Posterior cingulate gyrus (tissue), 11 donors: ENCODE measurements at places on chromosomes 5 and 9.

GRCh38 chr5:55102348-55102747 lies at the start of gene GZMA:
Gene GZMA, plus strand, starts transcription at chr5:55102646. Its CDS starts 37 bp downstream, at chr5:55102683.
- DNase-seq = no peak

- no peak for DNase-seq
These were observed 8.8 kb downstream of the ETF1 start for GRCh38 chr5:138533973-138534941.

GRCh38 chr9:7982907-7983306 lies 183.3 kb upstream of the DMAC1 start:
- DNase-seq = no peak

DNA sequence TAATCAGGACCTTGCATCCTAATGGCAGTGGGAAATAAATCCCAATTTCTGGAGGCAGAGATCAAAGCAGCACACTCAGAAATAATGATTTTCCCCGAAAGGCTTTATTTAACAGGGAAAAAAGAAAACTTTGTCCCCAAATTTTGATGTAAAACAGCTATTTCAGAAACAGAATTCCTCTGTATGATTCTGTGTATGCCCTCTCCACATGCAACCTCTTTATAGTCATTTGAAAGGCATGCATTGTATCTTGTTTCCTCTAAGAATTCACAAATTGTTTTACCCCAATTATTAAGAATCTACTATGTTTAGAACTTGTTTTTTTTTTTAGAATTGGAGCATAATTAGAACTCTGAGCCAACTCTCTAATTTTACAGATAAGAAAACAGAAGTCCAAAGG lies 2.7 kb upstream of the PTAR1 start:
- no peak for DNase-seq

DNA sequence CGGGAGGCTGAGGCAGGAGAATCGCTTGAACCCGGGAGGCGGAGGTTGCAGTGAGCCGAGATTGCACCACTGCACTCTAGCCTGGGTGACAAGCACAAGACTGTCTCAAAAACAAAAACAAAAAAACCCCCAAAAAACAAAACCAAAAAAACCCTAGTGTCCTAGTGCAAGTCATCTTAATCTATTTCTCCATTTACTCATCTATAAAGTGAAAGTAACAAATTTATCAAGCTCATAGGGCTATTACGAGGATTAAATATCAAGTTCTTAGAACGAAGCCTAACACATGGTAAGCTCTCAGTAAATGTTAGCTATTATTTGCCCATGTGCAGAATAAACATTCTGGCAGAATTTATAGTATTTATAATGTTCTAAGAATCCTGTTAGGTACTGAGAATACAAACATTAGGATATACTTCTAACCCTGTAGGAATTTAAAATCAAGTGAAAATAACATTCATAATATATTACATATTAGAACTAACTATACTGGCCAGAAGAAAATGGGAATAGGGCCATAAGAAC lies 45.0 kb downstream of the GOLPH3 start:
- DNase-seq = no peak

GRCh38 chr9:121830441-121831140 lies 179.2 kb downstream of the DAB2IP start:
- no peak for DNase-seq

DNA sequence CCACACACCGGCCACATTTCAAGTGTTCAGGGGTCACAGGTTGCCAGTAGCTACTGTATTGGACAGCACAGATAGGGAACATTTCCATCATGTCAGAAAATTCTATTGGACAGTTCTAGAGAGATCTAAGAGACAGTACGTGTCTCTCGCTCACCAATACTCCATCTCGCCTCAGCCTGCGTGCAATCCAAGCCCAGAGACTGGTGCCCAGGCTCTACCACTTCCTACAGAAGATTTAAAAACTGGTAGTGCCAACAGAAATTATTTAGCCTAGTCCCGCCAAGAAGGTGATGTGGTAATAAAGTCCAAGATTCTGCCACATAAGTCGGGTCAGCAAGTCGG lies 390 bp upstream of the SNX2 start:
- no peak for DNase-seq

GRCh38 chr5:110165366-110165765 lies 475.6 kb downstream of the MAN2A1 start:
- no peak for DNase-seq

GRCh38 chr9:130219661-130220096 lies 45.9 kb upstream of the HMCN2 start:
- DNase-seq = no peak

GRCh38 chr9:92044936-92045335 lies 70.3 kb downstream of the SPTLC1 start:
- DNase-seq = no peak

DNA sequence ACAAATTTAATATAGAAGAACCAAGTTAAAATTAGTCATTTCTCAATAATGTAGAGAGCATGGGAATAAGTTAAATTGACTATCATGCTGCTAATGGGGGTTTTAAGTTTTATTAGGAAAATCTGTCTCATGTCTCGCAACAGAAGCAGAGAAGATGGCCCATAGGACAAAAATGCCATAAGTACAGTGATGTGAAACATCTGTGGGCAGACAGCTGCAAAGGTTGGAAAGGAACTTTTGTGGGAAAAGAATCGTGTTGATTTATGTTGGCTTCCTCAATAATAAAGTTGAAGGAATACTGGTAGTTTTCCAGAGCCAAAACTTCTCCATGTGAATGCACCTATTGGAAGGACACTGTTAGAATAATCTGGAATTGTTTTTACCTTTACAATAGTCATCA lies 44.8 kb downstream of the VCAN start:
- DNase-seq = no peak

DNA sequence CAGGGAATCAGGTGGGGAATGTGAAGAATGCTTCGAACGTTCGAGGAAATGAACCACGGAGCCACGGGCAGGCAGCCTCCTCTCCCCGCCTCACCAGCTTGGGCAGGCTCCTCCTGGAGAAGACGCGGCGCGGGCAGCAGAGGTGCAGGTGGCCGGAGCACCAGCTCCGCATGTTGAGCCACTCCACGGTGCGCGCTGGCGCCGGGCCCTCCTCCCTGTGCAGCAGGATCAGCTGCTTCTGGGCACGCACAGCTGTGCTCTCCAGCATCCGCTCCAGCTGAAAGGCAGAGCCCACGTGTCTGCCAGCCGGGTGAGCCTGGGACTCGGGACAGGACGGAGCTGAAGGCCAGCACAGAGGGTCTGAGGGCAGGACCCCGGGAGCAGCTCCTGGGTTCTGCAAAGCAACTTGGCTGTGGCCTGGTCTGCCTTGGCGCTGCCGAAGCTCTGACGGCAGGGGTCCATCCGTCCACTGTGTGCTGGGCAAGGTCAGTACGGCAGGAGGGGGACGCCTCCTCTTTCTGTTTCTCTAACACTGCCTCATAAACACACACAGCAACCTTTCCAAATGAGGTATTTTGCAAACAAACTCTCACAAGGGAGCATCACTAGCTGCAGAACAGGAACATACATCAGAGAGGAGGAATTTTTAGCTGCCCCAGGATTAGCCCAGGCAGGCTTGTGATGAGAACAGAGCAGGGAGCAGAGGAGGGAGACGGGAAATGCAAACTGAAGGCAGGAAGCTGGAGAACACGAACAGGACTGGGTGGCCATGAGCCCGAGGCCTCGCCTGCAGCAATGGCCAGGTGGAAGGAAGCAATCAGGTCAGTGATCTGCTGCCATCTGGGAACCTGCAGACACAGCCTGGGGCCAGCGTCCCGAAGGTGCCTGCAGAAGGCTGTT lies 20.1 kb upstream of the NSMF start:
- DNase-seq = no peak

GRCh38 chr9:9924376-9924775 lies 688.4 kb downstream of the PTPRD start:
- DNase-seq = no peak

DNA sequence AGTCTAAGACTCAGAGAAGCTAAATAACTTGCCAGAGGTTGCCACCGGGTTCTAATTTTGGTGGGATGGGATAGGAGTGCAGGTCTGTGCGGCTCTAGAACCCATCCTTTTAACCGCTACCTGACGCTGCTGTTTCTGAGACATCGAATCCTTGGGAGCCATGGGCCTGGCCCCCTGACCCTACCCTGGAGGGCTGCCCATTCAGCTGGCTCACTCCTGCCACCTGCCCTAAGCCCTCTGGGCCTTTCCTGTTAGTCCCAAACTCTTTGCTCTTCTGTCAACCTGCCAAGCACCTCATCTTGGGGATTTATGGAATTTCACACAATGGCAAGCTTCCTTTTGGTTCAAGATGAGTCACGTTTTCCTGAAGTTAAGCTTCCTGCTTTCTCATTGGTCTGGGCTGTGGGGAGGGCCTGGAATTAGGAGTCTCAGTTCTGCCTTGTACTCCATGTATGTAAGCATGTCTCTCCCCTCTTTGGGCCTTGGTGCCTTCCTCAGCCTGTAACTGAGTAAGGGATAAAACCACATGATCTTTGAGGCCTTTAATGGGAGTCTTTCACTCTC lies 26.6 kb downstream of the ENHO start:
- no peak for DNase-seq

DNA sequence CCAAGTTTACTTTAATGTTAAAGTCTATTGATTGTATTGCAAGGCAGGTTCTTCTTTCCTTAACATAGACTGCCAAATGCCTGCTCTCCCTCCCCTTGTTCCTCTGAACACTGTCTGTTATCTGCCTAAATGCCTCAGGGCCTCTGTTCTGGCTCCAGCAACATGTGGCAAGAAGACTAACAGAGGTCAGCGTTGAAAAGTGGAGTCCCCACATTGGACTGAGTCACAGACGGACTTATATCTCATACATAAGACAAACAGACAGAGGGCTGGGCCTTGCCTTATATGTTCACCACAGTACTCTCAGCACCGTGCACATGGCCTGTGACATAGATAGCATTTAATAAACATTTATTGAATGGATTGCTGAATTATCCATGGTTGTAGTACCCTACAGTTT lies 91.4 kb downstream of the TSSK1B start:
- no peak for DNase-seq

DNA sequence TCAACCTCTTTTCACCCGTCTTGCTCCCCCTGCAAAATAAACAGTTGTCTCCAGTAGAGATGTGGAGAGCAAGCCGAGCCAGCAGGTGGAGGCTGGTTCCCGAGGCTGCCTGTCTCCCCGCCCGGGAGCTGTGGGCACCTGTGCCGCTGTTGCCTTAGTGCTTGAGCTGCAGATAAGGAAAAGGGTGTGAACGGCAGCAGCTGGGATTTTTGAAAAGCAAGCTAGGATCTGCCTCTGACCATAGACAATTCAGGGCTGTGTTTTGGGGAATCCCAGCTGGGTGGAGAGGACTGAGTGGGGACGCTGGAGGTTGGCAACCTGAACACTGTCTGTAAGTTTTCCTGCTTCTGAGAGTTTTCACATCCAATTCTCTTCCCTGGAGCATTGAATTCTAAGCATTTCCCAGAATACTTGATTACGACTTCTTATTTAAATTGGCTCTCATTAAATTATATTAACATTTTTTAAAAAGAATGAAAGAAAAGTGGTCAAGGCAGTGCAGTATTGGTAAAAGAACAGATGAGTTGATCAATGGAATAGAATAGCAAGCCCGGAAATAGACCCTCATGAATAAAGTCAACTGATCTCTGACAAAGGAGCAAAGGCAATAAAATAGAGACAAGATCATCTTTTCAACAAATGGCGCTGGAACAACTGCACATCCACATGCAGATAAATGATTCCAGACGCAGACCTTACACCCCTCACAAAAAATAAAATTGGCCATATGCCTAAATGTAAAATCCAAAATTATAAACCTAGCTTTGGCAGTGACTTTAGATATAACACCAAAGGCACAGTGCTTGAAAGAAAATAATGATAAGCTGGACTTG lies 9.7 kb downstream of the WNK2 start:
- no peak for DNase-seq

GRCh38 chr9:83284746-83285145 lies 221.8 kb upstream of the RASEF start:
- no peak for DNase-seq

DNA sequence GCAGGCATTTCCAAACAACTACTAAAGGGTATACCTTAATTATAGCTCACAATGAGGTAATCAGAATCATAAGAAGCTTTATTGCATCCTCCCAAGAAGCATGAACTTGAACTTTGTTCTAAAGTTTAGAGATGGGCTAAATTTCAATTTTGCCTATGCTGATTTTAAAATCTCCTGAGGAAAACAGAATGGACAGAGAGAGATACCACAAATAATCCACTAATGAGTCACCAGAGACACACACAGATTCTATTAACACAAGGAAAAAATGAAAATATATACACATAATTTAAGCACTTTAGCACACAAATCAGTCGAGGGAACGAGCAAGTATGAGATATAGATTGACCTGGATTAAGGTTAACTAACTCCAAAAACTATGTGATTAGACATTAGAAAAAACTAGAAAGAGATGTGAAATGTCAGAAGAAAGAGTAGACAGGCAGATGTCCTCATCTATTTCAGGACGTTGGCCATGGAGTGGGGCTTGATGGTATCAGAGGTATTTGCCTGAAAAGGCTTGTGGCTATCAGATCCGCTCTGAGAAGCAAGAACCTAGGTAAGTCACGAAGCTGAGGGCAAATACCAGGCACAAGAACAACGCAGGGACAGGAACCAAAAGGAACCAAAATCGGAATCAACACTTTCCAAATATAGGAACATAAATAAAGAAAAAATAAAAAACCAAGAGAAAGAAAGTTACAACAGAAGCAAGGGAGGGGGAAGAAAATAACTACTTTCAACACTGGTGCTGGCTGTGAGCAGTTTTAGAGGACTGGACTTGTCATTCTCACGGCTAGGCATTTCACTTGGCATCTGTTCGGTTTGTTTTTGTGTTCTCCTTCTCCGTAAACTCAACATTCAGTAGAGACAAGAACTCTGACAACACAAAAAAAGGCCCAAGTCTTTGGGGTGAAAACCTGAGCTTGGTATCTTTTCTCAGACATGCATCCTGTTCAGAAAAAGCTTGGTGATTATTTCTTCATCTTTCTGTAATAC lies 294.6 kb upstream of the PUM3 start:
- DNase-seq = no peak

DNA sequence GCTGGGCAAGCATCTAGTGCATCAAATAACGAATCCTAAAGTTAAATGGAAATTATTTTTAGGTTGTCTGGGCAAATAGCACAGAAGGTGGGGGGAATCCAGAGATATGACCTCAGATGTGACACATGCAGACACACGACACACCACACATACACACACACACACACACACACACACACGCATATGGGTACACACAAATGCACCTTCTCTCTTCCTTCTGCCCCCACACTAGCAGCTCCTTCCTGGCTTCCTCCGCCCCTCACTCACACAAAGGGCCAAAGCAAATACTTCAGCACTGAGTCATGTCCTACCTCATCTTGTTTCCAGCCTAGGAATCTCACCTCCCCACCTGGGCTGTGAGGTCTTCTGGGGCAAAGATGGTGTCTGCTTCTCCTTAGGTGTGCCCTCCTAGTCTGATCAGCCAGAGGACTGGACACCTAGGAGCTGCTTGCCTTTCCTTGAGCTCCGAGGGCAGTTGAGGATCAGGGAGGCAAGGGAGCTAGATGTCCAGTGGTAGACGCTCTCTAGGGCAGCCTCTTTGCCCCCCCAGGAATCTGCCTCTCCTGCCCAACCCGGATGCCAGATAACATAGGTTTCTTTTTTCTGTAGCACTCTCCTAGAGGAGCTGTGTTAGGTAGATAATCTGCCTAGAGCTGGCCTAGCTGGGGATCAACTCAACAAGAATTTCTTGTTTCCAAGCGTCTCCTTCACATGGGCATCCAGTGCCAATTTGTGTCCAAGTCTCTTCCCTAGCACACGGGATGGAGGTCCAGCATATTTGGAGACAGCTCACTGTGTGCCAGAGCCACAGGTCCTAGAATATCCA lies 14.3 kb upstream of the JADE2 start:
- DNase-seq = peak; percentile 50

- DNase-seq = no peak
These were observed 88.5 kb downstream of the FAM174A start for GRCh38 chr5:100623719-100624118.
